ENCODE measurements at places on chromosomes 7 and 10.

GRCh38 chr10:123270806-123271205 lies 116.6 kb downstream of the BUB3 start:
- DNase-seq = no peak

DNA sequence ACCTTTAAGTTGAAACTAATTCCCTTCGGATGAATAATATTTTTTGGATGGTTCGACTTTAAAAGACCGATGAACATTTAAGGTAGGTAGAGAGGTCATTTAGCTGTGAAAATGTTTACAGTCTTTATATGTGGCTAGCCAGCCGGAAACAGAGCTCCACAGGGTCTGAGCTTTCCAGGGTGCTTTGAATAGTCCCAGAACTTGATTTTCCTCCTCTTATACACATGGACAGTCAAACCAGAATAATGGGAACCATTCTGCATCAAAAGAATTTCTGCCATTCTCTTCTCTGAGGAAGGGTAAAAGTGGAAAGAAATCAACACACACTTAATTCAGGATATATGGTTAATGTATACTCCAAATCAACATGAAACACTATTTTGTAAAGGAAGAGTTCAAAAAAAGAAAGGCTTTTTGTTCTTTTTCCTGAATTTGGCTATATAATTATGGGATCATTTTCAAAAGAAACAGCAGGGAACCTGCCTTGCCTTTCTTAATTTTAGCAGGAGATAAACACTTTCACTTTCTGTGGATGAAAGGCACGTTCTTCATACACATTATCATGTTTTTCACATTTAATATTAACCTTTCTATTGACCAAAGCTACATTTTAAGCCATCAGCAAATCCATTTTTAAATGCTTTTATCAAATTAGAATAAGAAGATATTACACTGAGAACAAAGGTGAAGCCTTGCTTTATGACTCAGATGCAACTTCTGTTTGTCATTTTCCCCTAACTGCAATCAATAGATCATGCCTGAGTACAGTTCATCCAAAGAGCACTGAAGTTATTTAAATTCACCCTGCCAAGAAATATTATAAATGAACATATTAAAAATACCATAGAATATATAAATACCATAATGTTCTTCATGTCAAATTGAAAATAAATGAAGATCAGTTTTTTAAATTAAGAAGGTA lies 307.3 kb downstream of the THSD7A start:
- no peak for DNase-seq

DNA sequence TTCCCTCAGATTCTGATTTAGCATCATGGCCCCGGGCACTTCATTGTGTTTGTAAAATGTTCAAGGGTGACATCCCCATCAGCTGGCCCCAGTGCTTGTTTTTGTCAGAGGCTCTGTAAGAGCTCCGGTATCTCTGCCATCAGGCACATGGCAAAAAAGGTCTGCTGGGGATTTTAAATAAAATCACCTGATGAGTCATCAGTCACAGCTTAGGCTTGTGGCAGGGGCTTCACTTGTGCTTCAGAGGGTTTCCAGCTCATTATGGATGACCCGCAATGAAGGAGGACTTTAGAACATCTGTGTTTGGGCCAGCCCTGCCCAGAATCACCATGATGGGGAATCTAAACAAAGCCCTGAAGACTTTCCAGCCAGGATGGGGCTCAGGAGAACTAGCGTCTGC lies 259.9 kb downstream of the ZEB1 start:
- DNase-seq = no peak

DNA sequence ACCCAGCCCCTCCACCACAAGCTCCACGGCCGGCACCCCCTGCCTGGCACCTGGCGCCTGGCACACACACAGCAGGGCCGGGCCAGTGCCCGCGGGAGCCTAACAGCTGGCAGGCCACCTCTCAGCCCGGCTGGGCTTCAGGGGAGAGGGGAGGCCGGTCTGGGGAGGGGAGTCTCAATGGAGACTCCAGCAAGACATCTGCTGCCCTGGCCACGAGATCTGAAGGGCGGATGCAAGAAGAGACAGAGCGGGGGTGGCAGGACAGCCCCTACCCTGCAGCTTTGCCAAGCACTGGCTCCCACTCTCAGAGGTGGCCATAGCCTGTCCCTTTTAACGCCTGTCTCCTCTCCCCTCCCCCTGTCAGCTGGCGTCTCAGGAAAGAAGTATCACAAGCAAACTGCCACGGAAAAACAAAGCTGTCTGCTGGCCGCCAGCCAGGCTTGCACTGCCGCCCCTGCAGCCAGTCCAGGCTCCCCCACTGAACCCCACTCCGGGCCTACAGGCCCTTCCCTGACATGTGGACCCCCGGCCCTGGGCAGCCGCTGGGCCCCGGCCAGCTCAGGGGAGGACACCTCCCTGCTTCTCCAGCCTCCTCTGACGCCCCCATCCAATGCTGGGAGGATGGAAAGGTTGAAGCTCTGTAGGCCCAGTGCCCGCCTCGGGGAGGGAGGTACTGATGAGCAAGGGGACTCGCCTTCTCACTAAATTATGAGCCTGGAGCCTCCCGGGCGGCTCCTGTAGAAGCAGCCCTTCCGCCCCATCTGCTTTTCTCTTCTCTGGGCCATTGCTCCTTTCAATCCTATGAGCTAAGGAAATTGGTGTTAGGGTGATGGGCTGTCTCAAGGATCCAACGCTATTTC lies 178.4 kb downstream of the ARHGAP12 start:
- no peak for DNase-seq

- no peak for DNase-seq
Observed at GRCh38 chr10:53808677-53809372, 992.2 kb downstream of the PCDH15 start.

DNA sequence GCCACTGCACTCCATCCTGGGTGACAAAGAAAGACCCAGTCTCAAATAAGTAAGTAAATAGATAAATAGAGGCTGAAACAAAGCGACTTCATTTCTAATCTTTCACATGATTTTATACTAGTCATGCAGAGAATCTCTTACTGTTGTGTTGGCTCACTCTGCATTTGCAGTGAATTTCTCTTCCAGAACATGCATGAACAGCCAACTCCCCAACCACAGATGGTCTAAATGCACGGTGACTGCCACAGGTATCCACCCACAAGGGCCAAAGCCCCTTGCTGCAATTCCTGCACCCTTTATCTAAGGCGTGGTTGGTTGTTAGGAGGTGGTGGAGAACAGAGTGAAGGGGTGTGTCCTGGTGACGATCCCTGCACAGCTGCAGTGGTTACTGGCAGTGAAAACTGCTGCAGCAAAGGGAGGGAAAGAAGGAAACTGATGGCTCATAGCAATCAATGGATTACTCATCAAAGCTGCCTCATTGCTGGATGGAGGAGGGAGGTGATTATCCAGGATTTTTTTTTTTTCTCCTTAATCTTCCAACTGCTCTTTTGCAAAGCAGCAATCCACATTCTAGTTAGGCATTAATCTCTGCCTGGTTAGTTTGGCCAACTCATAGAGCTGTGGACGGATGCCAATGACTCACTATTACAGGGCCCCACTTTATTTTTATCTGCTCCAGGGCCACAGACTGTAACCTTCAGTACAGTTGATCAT lies 50.6 kb downstream of the PRTFDC1 start:
- DNase-seq = no peak

GRCh38 chr7:45036796-45037195 lies 36.8 kb downstream of the CCM2 start:
- DNase-seq = no peak

DNA sequence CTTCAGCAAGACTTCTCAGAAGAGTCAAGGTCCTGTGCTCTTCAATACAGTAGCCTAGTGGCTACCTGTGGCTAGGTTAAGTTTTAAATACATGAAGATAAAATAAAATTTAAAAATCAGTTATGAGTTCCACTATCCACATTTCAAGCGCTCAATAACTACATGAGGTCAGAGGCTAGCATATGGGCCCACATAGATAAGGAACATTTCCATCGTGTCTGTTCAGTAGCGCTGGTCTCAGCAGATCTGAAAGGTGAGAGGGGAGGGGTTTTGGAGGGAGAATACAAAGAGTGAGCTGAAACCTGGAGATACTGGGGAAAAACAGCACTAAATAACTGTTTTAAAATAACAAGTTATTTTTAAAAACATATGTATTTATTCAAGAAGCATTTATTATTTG lies 219.0 kb downstream of the TRIL start:
- DNase-seq = no peak

GRCh38 chr7:16554518-16555236 lies 28.1 kb downstream of the LRRC72 start:
- no peak for DNase-seq

- DNase-seq = no peak
Observed at GRCh38 chr10:43070121-43071085, 6.5 kb upstream of the RET start.

GRCh38 chr7:131124001-131124629 lies 203.6 kb upstream of the MKLN1 start:
- no peak for DNase-seq

DNA sequence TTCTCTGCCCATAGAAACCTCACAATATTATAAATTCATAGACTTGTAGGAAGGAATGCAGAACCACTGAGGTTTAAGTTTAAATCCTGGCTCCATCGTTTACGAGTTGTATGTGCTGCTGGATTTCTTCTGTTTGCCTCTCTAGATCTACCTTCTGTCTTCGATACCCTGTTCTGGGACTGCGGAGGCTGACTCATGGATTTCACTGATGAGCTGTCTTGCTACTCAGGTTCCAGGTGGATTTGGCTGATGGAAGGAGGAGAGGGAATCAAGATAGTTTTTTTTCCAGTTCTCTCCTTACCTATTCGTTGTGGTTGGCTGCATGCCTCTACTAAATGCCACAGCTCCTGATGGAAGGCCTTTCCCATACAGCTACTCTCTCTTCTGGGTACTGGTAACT lies 375.8 kb downstream of the REEP3 start:
- DNase-seq = no peak

GRCh38 chr7:51308265-51308664 lies 8.3 kb downstream of the COBL start:
- no peak for DNase-seq

DNA sequence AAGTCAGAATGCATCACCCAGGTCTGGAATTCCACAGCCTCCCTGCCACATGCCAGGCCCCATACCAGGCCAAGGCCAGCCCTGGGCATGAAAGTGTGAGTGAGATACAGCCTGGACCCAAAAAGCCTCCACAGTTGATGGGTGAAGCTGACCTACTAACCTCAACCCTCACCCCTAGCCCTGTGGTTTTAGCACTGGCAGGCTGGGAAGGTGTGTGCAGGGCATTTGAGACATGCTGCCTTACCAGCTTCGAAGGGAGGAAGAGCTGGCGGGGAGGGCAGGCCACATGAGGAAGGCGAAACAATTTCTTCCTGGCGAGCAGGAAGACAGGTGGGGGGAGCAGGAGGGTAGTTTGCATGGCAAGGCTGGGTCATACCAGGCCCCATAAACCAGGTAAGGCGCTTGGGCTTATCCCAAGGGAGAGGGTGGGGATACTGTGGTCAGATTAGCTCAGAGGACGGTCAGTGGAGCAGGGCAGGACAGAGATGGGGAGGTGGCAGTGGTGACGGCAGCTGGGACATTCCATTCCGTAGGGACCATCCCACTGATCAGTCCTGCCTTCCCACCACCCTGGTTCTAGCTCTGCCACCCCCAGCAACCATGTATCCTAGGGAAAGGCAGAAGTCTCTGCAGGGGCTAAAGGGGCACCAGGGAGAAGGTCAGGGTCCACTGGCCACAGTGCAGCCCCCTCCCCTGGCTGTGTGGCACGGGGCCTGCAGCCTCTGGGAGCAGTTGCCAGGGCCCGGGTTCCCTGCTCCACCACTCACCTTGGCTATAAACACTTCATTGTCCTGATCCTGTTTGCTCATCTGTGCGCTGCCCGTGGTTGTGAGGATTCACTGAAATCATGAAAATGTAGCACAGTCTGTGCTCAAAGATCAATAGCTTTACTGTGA lies 155.8 kb downstream of the NRF1 start:
- DNase-seq = no peak

GRCh38 chr7:82534684-82535083 lies 91.1 kb upstream of the CACNA2D1 start:
- no peak for DNase-seq

- DNase-seq = no peak
Observed at GRCh38 chr7:30744075-30744417, 7.9 kb upstream of the INMT start.

- DNase-seq = no peak
Observed at GRCh38 chr10:77121829-77122228, 515.8 kb downstream of the KCNMA1 start.
